Stimulated activated CD8-positive, alpha-beta memory T cell treated with anti-CD3 and anti-CD28 coated beads, Interleukin-7, amount 100 ng/mL, for 1 hour (primary cell): ENCODE measurements at places on chromosomes 3 and 15.

DNA sequence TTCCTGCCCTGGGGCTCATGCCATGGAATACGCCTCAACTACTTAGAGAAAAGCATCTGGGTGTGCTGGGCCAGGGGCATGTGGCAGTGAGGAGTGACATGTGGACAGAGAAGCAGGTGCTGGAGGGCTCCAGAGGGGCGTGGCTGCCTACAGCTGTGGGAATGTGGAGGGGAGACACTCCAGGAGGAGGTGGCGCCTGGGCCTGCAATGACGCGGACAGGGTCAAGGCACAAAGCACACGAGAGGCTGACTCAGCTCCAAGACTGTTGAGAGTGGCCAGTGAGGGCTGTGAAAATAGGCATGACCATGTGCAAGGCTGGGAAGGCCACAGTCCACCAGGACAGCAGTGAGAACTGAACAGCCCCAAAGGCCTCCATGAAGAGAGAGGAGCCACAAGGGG, 48.5 kb downstream of the PTH1R start:
- no peak for DNase-seq

DNA sequence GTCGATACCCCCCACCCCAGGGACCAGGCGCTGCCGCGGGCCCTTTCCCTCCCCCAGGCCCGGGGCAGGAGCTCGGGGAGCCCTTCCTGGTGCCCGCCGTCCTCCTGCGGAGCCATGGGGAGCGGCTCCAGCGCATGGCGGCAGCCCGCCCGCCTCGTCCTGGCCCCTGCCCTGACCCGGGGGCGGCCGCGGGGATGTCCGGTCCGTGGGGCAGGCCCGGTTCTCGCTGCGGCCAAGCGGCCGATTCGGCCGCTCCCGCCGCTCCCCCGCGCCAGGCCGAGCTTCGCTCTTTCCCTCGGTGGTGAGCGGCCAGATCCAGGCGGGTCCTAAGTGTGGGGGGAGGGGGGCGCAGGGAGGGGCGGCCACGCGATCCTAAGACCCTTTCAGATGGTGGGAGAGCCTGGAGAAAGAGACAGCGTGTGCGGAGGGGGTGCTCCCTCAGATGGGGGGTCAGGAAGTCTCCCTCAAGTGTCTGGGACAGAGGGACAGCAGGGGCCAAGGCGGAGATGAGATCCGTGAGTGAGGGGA, 1.3 kb downstream of the NEIL1 start:
- no peak for DNase-seq

GRCh38 chr3:99939876-99940275, 122.2 kb downstream of the CMSS1 start:
- no peak for DNase-seq

GRCh38 chr3:1172644-1173043, 79.8 kb downstream of the CNTN6 start:
- no peak for DNase-seq

- no peak for DNase-seq
Measured at GRCh38 chr15:101692801-101693598, 31.3 kb downstream of the TARS3 start.

GRCh38 chr3:107412376-107412775, 35.1 kb downstream of the CCDC54 start:
- no peak for DNase-seq

GRCh38 chr3:178538056-178538455, 1.8 kb downstream of the KCNMB2 start:
- DNase-seq, result no peak

DNA sequence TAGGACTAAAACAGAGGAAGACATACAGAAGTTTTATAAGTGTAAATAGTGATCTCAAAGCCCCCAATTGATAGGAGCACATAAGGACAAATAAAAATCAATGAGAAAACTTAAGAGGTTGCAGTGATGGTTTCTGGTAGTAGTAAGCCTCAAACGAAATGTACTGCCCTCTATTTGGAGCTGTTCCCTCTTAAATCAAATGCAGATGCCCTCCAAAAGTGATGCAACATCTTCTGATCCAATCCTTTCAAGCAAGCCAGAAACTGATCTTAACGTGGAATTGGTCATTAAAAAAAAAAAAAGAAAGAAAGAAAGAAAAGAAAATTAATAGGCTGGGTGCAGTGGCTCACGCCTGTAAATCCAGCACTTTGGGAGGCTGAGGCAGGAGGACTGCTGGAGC, 259.3 kb downstream of the ZBTB20 start:
- no peak for DNase-seq
